ENCODE measurements at places on chromosomes 11 and 22. TPM values are rescaled to one million over a fixed set of nuclear protein-coding genes. Genes with fewer than 3 reads are reported as not detected.

DNA sequence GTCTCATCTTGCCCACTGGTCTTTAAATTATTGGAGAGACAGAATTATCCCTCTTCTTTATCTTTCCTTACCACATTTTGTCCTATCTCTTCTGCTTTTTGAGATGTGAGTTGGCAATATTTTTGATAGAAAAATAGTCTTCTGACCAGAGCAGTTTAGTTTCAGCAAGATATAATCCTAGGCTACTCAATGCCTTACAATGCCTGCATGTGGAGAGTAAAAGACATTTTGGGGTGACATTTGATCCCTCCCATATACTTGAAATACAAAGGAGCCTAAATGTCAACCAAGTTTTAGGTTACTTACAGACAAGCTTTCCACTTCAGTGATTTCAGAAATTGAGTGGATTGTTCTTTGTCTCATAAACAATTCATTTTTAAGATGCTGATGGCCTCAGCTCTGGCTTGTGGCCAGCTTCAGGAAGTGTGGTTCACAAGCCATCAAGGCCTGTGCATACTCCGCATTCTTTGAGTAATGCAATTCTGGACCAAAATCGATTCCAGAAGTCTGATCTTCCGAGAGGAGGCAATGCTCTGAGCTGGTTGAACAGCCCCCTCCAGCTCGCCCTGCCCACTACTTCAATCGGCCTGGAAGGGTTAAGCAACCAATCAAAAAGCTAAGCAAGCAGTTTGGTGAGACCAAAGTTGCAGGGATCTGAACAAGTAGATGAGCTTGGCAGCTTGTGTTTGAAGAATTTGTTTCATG lies 274.4 kb downstream of the BLID start:
- H3K27me3 ChIP-seq: no peaks in the 10 kb centered on the region
- no peaks in the 10 kb centered on the region for H3K36me3 ChIP-seq
- no peak overlapping the region for H3K4me3 ChIP-seq
- no peaks in the 10 kb centered on the region for H3K4me1 ChIP-seq

GRCh38 chr11:89667001-89667400 lies 43.1 kb upstream of the TRIM77 start:
- no peak for DNase-seq
- H3K27ac ChIP-seq: no peak overlapping the region
- H3K4me1 ChIP-seq: no peaks in the 10 kb centered on the region
- H3K4me3 ChIP-seq: no peak overlapping the region
- no peaks in the 10 kb centered on the region for H3K36me3 ChIP-seq

DNA sequence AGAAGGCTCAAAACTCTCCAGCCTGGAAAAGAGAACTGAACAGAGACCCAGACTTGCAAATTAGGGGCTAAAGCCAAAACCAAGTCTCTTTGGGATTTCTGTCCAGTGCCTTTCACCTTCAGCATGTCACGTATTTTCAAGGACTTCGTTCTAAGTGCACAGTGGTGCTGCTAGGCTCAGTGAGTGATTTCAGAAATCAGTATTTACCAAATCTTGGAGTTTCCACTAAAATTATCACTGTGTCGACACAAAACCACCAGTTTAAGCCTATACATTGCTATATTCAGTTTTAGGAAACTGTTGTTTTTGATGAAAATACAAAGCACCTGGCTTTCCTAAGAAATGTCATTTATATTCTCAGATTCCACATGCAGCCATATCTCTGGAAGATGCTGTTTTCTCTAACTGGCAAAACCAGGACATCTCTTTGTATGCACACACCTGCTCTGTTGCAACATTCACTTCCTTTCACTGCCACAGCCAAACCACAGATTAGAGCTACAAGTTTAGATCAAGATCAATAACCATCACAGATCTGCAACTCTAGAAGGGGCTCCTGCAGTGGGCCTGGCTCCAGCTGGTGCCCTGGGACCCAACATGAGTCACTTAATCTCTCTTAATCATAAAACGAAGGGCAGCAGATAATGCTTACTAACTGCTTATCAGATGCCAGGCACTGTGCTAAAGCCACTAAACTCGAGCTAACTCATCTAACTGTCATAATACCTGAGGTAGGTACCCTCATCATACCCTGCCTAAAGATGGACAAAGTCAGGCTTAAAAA lies 22.3 kb downstream of the SMCO4 start:
- no peaks in the 10 kb centered on the region for H3K36me3 ChIP-seq
- H3K4me1 ChIP-seq: peaks cover 12% of the 10 kb centered on the region
- no peak for DNase-seq
- no peak overlapping the region for H3K27ac ChIP-seq

DNA sequence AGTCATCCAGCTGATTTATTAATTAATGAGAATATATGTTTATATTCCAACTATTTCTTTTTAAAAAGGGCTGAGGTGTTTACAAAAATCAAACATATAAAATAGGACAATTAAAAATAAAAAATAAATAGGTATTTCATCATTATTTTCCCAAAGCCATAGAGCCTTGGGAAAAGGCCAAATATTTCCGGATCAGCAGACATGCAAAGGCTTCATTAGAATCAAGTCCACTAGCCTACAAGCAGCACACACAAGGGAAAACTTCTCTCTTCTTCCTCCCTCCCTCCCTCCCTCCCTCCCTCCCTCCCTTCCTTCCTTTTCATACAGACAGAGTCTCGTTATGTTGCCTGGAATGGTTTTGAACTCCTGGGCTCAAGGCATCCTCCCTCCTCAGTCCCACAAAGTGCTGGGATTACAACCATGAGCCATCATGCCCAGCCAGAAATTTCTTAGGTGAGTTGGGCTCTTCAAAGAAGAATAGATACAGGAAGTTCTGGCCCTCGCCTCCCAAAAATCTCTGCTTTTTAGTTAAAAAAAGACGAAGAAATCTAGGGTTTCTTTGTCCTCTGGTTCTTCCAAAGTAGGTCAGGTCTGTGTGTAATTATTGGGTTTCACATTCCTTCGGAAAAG lies 121.2 kb downstream of the SIK3 start:
- no peaks in the 10 kb centered on the region for H3K4me1 ChIP-seq
- H3K36me3 ChIP-seq: no peaks in the 10 kb centered on the region
- no peak overlapping the region for H3K4me3 ChIP-seq
- no peak for DNase-seq
- H3K27me3 ChIP-seq: no peaks in the 10 kb centered on the region

DNA sequence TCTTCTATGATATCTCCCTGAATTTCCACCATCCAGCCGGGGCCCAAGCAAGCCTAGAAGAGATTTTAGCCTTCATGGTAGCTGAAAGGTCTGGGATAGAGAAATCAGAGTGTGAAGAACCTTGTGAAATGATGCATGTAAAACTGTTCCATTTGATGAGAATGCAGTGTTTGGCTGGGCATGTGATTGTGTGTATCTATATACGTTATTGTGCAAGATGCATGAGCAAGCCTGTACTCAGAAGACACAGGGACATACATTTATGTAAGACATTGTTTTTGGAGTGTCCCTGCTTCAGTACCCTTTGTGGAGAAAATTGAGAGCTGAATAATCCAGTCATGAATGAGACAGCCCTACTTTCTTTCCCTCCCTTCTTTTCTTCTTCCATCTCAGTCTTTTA lies 15.2 kb upstream of the OR52K2 start:
- no peak overlapping the region for H3K27ac ChIP-seq
- DNase-seq: no peak
- H3K4me3 ChIP-seq: no peak overlapping the region
- no peaks in the 10 kb centered on the region for H3K36me3 ChIP-seq

- peak overlapping the region; percentile 93 for H3K4me3 ChIP-seq
- H3K4me1 ChIP-seq: peaks cover 45% of the 10 kb centered on the region
- peak; percentile 45 for DNase-seq
- H3K36me3 ChIP-seq: peaks cover 15% of the 10 kb centered on the region
- peak overlapping the region; percentile 81 for H3K27ac ChIP-seq
Measured at GRCh38 chr11:63841554-63841953, 2.6 kb downstream of the MARK2 start.

DNA sequence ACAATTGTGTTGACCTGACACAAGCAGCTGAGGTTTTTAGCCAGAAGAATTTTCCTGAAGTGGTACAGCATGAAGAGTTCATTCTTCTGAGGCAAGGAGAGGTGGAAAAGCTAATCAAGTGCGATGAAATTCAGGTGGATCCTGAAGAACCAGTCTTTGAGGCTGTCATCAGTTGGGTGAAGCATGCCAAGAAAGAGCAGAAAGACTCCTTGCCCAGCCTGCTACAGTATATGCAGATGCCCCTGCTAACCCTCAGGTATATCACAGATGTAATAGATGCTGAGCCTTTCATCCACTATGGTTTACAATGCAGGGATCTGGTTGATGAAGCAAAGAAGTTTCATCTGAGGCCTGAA lies 12.9 kb upstream of the SCARF2 start:
- peaks cover 16% of the 10 kb centered on the region for H3K36me3 ChIP-seq
- H3K4me1 ChIP-seq: no peaks in the 10 kb centered on the region
- no peaks in the 10 kb centered on the region for H3K27me3 ChIP-seq

DNA sequence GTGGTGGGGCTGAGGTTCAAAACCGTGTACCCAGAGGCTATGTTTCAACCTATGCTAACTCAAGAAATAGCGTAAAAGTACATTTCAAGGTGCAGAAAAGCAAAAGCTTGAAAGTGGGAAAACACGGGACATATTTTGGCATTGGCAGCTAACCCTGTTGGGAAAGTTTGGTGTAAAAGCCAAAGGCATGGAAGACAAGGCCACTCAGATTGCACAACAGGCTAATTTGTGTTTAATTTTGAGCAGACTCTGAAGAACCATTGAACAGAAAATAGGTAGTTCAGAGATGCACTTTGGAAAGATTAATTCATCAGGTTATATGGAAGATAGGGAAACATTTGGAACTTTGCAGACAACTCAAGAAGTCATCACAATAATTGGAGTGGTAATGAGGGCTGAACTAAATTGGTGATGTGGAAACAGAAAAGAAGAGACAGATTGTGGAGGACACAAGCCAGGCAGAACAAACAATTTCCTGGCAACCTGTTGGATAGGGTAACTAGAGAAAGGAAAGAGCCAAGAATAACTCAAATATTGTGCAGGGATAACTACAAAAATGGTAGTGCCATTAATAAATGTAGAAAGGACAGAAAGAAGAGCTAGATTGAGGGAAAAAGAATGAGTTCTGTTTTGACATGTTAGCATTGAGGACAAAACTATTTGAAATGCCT lies 140.5 kb upstream of the PGR start:
- no peaks in the 10 kb centered on the region for H3K27me3 ChIP-seq
- H3K4me1 ChIP-seq: no peaks in the 10 kb centered on the region
- no peak for DNase-seq
- no peaks in the 10 kb centered on the region for H3K36me3 ChIP-seq

DNA sequence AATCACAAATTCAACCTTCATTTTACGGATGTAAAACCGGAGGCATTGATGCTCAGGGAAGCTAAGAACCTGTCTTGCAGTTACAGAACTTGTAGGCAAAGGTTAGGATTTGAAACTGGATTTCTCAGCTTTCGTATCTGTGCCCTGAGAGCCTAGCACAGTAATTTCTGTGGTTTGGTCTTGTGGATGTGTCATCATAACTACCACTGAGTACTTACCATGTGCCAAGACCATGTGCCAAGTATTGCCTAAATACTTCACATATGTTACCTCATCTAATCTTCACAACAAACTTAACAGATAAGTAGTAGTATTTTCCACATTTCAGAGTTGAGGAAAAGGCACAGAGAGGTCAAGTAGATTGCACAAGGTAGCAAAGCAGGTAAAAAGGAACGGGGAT lies 140.7 kb downstream of the NXPE2 start:
- DNase-seq: no peak
- no peaks in the 10 kb centered on the region for H3K36me3 ChIP-seq
- H3K27ac ChIP-seq: no peak overlapping the region
- H3K4me3 ChIP-seq: no peak overlapping the region
- H3K27me3 ChIP-seq: peaks cover 10% of the 10 kb centered on the region

DNA sequence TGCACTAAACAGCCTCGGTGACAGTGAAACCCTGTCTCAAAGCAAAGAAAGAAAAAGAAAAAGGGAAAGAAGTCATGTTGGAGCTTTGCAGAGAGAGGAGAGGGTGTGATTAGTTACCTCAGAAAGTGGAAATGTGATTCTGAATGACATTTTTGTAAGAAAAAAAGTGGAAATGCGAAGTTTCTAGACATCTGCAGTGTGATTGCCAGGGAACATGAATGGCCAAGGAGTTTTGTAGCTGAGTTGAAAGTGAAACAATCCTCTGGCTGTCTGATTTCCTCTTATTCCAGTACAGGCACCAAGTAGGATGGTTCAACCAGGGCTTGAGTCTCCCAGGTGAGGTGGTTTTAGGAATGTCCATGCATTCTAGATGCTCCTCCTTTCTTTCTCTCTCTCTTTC lies 17.8 kb upstream of the SYVN1 start:
- H3K4me3 ChIP-seq: no peak overlapping the region
- H3K27me3 ChIP-seq: no peaks in the 10 kb centered on the region
- H3K36me3 ChIP-seq: no peaks in the 10 kb centered on the region
- no peak for DNase-seq

GRCh38 chr11:34351687-34352469 lies 5.9 kb downstream of the ABTB2 start:
- H3K27ac ChIP-seq: no peak overlapping the region
- H3K36me3 ChIP-seq: no peaks in the 10 kb centered on the region
- H3K4me1 ChIP-seq: peaks cover 12% of the 10 kb centered on the region
- no peak for DNase-seq
- H3K27me3 ChIP-seq: peaks cover 45% of the 10 kb centered on the region

GRCh38 chr11:134386945-134387344 lies 25.1 kb downstream of the B3GAT1 start:
- DNase-seq: no peak
- no peaks in the 10 kb centered on the region for H3K4me1 ChIP-seq
- no peaks in the 10 kb centered on the region for H3K27me3 ChIP-seq
- no peak overlapping the region for H3K27ac ChIP-seq
- H3K4me3 ChIP-seq: no peak overlapping the region
- H3K36me3 ChIP-seq: no peaks in the 10 kb centered on the region

- H3K4me1 ChIP-seq: no peaks in the 10 kb centered on the region
- no peaks in the 10 kb centered on the region for H3K36me3 ChIP-seq
- no peak for DNase-seq
- no peak overlapping the region for H3K4me3 ChIP-seq
- H3K27me3 ChIP-seq: peaks cover 18% of the 10 kb centered on the region
- no peak overlapping the region for H3K27ac ChIP-seq
Measured at GRCh38 chr11:128734832-128735224, 41.0 kb downstream of the FLI1 start.

- H3K36me3 ChIP-seq: no peaks in the 10 kb centered on the region
- no peak overlapping the region for H3K4me3 ChIP-seq
- no peak overlapping the region for H3K27ac ChIP-seq
- DNase-seq: no peak
- no peaks in the 10 kb centered on the region for H3K27me3 ChIP-seq
Measured at GRCh38 chr11:64097468-64098317, 62.0 kb downstream of the FLRT1 start.

- DNase-seq: no peak
- peaks cover 10% of the 10 kb centered on the region for H3K36me3 ChIP-seq
- no peak overlapping the region for H3K27ac ChIP-seq
- H3K27me3 ChIP-seq: no peaks in the 10 kb centered on the region
Measured at GRCh38 chr22:39021552-39022250, 774 bp downstream of the APOBEC3D start.

GRCh38 chr22:50114221-50115021 lies 24.6 kb downstream of the MOV10L1 start:
- H3K27ac ChIP-seq: no peak overlapping the region
- H3K36me3 ChIP-seq: no peaks in the 10 kb centered on the region
- H3K4me3 ChIP-seq: no peak overlapping the region

- no peaks in the 10 kb centered on the region for H3K4me1 ChIP-seq
- no peaks in the 10 kb centered on the region for H3K36me3 ChIP-seq
- DNase-seq: no peak
- no peak overlapping the region for H3K4me3 ChIP-seq
- no peaks in the 10 kb centered on the region for H3K27me3 ChIP-seq
Measured at GRCh38 chr11:107973641-107974040, 35.1 kb upstream of the CUL5 start.

The ANKK1 gene
- 0.27 TPM for polyA plus RNA-seq

The SHANK3 gene
- polyA plus RNA-seq: 16.7 TPM

The PKP3 gene
- polyA plus RNA-seq: 71.6 TPM

The VSIG2 gene
- 5.0 TPM for polyA plus RNA-seq

Data from large intestine (tissue), 12 donors.